ENCODE measurements at places on chromosomes 7 and 10.
A peak's percentile ranks its signal among the peaks of the same experiment; 100 is the strongest.

DNA sequence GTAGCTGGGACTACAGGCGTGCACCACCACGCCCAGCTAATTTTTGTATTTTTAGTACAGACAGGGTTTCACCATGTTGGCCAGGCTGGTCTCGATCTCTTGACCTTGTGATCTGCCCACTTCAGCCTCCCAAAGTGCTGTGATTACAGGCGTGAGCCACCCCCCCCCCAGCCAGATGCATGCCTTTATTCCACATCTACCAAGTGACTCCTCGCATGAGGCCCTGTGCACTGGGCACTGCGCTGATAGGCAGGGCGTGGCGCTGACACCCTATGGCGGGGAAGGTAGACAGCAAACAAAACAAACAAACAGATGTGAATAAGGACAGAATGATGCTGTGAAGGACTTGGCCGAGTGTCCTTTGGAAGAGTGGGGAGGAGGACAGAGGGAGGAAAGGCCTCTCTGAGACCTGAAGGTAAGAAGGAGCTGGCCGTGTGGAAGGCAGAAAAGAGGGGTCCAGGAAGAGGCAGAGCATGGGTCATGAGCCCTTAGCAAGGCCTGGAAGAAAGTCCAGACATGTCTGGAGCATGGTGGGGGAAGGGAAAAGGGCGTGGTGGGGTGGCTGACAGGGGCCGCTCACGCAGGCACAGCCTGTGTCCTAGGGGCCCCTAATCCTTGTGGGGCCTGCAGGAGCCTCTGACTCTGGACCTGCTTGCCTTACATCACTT is 47.5 kb upstream of the CACUL1 start:
- no peak for DNase-seq

- no peak for DNase-seq
These were observed 31.5 kb downstream of the PDSS1 start for GRCh38 chr10:26728957-26729356.

DNA sequence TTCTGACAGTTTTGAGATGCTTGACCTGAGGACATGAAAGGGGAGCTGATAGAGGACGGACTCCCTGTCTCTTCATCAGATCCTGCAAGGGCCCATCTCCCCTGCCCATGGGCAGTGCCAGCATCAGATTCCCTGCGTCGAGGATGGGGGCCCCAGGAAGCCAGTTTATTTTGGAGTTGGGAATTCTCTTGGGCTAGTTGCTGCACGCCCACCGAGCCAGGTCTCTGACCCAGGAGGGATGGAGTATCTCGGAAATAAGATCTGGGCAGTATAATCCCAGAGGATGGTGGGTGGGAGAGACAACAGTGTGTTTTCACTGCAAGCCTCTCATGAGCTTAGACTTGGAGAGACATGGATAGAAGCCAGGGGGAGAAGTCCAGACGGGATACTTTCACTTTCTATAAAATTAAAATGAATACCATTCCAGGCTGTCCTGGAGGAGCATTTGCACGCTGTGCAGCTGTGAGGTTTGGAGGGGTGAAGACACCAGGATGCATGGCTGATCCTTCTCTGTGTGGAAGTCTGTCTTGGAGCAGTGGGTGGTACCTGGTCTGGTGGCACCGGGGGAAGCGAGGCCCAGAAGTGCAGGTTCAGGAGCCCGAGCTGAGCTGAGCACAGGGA is 25.8 kb downstream of the DOCK1 start:
- peak; percentile 59 for DNase-seq

- peak; percentile 80 for DNase-seq
These were observed 128.7 kb upstream of the CXCL12 start for GRCh38 chr10:44513591-44513990.

DNA sequence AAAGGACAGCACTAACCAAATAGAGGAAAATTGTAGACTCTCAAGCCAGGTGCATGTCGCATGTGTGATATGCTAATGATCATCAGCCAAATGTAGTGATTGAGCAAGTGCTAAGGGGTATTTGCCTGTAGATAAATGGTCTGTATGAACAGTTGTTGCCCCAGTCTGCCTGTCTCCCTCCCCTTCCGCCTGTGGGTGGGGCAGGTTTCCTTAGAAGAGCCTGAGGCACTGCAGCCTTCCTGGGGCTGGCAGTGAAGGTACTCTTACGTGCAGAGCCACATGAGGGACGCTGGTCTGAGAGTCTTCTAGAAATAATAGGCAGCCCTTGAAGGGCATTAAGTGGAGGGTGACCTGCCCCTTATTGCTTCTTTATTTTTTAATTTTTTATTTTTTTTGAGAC is 152.1 kb downstream of the SNX10 start:
- no peak for DNase-seq

- DNase-seq = no peak
These were observed 227.6 kb upstream of the STEAP1 start for GRCh38 chr7:89926701-89927100.

DNA sequence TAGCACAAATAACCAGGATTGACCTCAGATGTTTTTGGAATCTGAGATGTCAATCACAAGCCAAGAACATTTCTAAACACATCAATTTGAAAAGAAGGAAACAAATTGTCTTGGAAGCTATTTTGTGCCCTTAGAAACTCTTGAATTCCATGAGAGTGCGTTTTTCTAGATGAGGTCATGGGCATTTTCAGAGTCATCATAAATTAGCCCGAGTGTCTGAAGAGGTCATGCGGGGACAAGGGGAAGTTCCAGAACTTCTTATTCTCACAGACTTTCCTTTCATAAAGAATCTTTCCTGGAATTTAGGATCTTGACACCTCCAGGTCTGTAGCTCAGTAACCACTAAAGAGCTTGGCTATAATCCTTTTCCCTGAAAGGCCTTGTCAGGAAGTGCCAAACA is 28.2 kb downstream of the IL2RA start:
- no peak for DNase-seq

- no peak for DNase-seq
These were observed 61.5 kb downstream of the LANCL2 start for GRCh38 chr7:55426676-55427075.

DNA sequence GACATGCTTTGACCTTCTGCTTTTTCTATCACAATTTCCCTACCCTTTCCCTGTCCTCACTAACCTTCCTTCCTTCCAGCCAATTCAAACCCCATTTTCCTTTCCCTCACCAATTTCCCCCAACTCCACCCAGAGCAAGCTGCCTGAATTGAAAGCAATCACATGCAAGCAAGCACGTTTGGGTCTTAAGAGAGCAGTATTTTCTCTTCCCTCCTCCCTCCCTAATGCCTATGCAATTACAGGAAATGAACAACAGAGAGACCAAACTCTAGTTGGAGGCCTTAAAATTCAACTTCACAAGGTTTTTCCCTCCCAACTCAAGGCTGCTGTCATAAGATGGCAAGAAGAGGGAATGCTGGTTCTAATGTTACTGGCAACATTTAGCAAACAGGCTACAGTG is 117.2 kb downstream of the MYOF start:
- DNase-seq = peak; percentile 25

- DNase-seq = no peak
These were observed 20.2 kb upstream of the PFKFB3 start for GRCh38 chr10:6182454-6183098.

GRCh38 chr7:66099232-66099550 is 15.5 kb upstream of the CRCP start:
- DNase-seq = peak; percentile 48

- no peak for DNase-seq
These were observed 2.0 kb downstream of the LZTS2 start for GRCh38 chr10:101001659-101002035.

DNA sequence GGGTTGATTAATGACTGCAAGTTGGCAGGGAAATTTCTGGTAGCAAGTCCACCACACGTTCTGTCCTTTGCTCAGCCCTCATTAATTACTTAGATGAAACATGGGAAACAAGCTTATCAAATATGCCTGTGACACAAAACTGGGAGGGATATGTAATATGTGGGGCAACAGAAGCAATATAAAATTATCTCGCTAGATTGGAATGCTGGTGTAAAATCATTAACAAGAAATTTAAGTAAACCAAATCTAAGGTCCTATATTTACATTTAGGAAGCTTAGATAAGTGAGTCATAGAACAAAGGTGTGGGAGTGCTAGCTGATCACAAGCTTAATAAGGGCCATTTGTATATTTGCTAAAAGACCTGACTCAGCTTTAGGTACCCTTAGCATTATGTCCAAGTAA is 23.5 kb downstream of the TRPV5 start:
- no peak for DNase-seq

DNA sequence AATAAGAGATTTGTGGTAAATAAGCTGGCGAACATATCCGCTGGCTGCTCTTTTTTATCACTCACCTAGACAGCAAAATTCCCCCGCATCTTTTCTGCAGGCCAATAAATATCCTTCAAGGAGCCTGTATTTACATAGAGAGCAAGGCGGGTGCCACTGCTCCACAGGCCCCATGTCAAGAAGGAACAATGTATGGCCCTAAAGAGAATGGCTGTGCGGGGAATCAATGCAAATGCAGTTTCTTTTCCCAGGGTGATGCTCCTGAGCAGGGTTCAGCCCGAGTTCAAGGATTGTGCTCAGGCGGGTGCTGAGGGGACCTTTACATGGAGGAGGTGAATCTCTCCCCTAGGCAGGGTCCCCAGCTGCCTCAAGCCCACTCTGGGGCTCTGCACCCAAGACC is 494.2 kb upstream of the ZMIZ1 start:
- no peak for DNase-seq

DNA sequence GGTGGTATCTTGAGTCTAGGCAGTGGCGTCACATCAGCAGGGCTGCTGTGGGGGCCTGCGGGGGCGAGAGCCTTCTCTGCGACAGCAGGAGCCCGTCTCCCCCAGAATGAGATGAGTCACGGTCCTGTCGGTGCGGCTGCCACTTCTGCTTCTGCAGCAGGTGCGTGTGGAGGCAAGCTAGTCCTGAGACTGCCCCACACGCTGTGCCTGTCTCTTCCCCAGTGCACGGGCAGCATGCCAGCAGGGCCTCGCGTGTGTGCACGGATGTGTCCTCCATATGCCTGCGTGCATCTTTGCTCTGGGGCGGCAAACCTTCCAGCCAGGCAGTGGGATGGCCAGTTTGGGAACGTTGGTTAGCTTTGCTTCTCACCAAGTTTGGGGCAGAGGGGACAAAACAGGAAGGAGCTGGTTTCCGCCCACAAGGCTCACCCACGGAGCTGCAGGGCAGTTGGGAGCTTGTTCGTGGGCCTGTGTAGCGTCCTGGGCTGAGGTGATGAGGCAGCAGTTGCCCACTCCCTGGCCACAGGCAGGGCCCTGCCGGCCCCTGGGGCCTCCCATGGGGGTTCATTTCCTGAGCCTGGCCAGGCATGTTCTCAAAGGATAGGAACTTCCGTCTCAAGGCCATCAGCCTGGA is 60.8 kb upstream of the PPIF start:
- DNase-seq = peak; percentile 60

DNA sequence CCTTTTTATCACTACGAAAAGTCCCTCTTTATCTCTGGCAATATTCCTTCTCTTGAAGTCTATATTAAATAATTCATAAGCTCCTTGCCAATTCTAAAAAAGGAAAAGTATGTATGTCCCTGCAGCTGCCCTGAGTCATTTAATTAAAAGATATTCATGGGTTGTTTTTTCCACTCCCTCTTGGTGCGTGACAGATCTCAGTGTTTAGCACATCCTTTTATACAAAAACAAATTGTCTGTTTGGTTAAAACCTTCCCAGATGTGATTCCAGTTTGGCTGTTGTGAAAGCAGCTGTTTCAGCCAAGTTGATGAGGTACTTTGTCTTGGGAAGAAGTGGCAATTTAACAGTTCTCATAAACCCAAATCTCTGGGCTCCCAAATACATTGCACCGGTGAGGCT is 33.8 kb upstream of the PRLHR start:
- peak; percentile 70 for DNase-seq

- no peak for DNase-seq
These were observed 23.7 kb upstream of the PRKAG2 start for GRCh38 chr7:151900591-151900985.

GRCh38 chr10:52313933-52314821 is at the start of gene DKK1:
TSS of gene DKK1 (plus strand) at chr10:52314281. CDS start at chr10:52314435, 154 bp downstream.
- DNase-seq = peak; percentile 77

GRCh38 chr10:60820093-60820754 is 41.9 kb downstream of the CDK1 start:
- peak; percentile 91 for DNase-seq

GRCh38 chr7:44139311-44140010 is 1.7 kb downstream of the MYL7 start:
- no peak for DNase-seq

DNA sequence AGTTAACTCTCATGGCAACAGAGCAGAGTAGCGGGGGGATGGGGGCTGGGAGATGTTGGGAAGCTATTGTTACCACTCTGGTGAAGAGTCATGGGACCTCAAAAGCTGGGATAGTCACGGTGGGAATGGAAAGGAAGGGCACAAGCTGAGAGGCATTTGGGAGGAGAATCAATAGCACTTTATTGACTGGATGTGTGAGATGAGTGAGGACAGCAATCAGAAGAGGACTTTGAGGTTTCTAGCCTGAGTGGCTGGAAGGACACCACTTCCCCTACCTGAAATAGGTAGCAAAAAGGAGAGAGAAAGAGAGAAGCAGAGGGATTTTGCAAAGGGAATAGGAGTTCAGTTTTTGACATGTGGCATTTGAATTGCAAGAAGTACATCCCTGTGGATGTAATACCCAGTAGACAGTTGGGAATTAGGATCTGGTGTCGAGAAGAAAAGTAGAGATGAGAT is 27.2 kb downstream of the SCD start:
- DNase-seq = no peak

GRCh38 chr10:117429643-117430265 is 54.5 kb upstream of the PDZD8 start:
- DNase-seq = no peak

DNA sequence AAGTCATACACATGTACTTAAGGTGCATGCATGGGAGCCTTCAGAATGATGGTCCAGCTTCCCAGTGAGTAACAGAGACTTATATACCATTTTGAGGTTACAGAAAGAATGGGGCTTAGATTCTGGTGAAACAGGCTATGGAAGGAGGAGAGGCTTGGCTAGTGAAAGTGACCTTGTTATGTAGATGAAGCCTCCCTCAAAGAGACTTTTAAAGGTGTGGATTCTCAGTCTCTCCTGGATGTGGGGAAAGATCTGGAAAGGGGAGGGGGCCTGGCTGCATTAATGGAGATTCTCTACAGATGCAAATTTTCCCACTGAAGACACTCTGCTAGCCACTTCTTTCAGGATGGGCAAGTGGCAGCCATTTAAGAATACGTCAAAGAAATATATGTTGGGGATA is 5.5 kb downstream of the RASSF4 start:
- DNase-seq = no peak

- DNase-seq = no peak
These were observed 94.8 kb upstream of the HDAC9 start for GRCh38 chr7:18400726-18401125.

- DNase-seq = peak; percentile 89
These were observed 24.9 kb downstream of the RGR start for GRCh38 chr10:84269773-84270172.

GRCh38 chr7:142161921-142162320 is 50.4 kb downstream of the MGAM2 start:
- DNase-seq = no peak

GRCh38 chr7:74482629-74483401 is 29.1 kb downstream of the GTF2IRD1 start:
- peak; percentile 93 for DNase-seq

- DNase-seq = no peak
These were observed 179.4 kb downstream of the PIP4K2A start for GRCh38 chr10:22534849-22535604.
